ENCODE measurements at places on chromosomes 12 and 14. TPM values are rescaled to one million over a fixed set of nuclear protein-coding genes. Genes with fewer than 3 reads are reported as not detected.

- H3K27me3 ChIP-seq: no peaks in the 10 kb centered on the region
- H3K4me1 ChIP-seq: no peaks in the 10 kb centered on the region
- no peak overlapping the region for H3K4me3 ChIP-seq
- no peak overlapping the region for H3K27ac ChIP-seq
These were observed 132.9 kb downstream of the CEP83 start for GRCh38 chr12:94326727-94327126.

Gene ADCK1
- total RNA-seq: 8.0 TPM

Gene KRT80
- total RNA-seq: 12.3 TPM

DNA sequence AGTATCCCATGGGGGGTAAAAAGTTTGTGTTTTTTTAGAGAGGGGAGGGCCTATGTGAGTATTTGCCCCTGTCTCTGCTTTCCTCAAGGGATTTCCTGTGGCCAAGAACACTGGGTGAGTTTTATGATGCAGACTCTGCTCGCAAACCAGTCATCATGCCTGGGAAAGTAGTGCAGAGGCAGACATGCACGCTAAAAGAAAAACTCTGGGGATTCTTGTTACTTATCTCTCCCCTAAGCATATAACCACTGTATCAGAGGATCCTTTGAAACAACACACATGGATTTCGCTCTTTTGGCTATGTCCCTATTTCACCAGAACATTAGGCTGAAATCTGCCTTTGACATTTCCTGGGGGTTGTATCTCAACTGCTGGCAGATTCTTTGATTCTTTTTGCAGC is 1845.8 kb upstream of the SEL1L start:
- H3K4me3 ChIP-seq: no peak overlapping the region
- DNase-seq: no peak
- H3K27me3 ChIP-seq: no peaks in the 10 kb centered on the region
- H3K27ac ChIP-seq: no peak overlapping the region
- no peaks in the 10 kb centered on the region for H3K4me1 ChIP-seq
- no peaks in the 10 kb centered on the region for H3K36me3 ChIP-seq

DNA sequence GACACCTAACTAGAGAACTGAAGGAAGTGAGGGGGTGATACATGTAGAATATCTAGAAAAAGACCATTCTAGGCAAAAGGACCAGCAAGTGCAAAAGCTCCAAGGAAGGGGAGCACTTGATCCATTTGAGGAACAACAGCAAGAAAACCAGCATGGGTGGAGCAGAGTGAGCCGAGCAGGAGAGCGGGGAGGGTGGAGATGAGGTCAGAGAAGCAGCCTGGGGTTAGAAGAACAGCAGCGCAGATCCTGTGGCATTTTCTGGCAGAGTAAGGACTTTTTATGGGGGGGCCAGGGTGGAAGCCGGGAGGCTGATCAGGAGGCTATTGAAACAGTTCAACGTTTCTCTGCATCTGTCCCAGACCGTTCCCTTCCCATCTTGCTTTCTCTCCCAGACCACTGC is 24.5 kb upstream of the TMCC3 start:
- H3K27ac ChIP-seq: no peak overlapping the region
- H3K4me1 ChIP-seq: peaks cover 8% of the 10 kb centered on the region
- no peak for DNase-seq
- no peaks in the 10 kb centered on the region for H3K27me3 ChIP-seq
- no peak overlapping the region for H3K4me3 ChIP-seq

- H3K4me1 ChIP-seq: peaks cover 3% of the 10 kb centered on the region
- H3K36me3 ChIP-seq: peaks cover 3% of the 10 kb centered on the region
- DNase-seq: no peak
- no peak overlapping the region for H3K4me3 ChIP-seq
These were observed 79.8 kb downstream of the CCDC88C start for GRCh38 chr14:91337699-91338335.

DNA sequence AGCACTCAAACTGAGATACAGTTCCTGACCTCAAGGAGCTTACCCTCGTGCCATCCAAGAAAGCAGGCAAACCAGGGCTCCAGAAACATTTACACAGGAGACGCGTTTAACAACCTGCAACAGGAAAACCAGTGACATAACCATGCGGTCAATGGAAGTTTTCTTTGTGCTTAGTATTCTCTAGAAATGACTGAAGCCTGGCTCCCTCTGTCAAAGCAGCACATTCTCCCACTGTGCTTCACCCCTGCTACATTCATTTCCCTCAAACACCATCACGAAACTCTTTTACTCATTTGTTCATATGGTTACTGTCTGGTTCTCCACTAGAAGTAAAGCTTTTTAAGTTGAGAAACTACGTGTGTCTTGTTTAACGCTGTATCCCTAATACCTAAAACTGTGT is 161.3 kb upstream of the CCND2 start:
- no peak for DNase-seq
- H3K27ac ChIP-seq: no peak overlapping the region
- H3K4me3 ChIP-seq: no peak overlapping the region
- H3K36me3 ChIP-seq: no peaks in the 10 kb centered on the region
- no peaks in the 10 kb centered on the region for H3K4me1 ChIP-seq

GRCh38 chr12:110726028-110726427 is 16.7 kb downstream of the PPP1CC start:
- peaks cover 59% of the 10 kb centered on the region for H3K36me3 ChIP-seq
- no peaks in the 10 kb centered on the region for H3K4me1 ChIP-seq
- DNase-seq: no peak
- no peaks in the 10 kb centered on the region for H3K27me3 ChIP-seq

Gene RPL10L
- not detected for total RNA-seq

Gene CMA1
- total RNA-seq: 2.1 TPM

DNA sequence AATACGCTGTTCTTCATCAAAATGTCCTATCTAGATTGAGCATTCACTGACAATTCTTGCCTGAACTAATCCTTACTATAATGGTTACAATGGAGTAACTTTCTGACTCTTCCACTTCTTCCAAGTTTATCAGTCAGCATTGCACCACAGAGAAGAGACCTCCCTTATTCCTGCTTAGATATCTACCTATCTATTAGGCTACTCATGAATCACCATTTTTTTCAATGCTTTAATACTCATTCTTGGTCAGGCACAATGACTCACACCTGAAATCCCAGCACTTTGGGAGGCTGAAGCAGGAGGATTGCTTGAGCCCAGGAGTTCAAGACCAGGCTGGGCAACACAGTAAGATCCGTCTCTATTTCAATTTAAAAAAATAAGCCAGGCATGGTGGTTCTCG is 39.3 kb downstream of the RPS6KA5 start:
- H3K36me3 ChIP-seq: no peaks in the 10 kb centered on the region
- H3K27ac ChIP-seq: no peak overlapping the region
- no peak for DNase-seq
- peaks cover 4% of the 10 kb centered on the region for H3K4me1 ChIP-seq

GRCh38 chr14:33702293-33702692 is 248.6 kb downstream of the EGLN3 start:
- H3K4me3 ChIP-seq: no peak overlapping the region
- no peak overlapping the region for H3K27ac ChIP-seq
- no peaks in the 10 kb centered on the region for H3K4me1 ChIP-seq
- no peaks in the 10 kb centered on the region for H3K27me3 ChIP-seq
- H3K36me3 ChIP-seq: no peaks in the 10 kb centered on the region
- DNase-seq: no peak

GRCh38 chr14:96639550-96639949 is 137.4 kb downstream of the PAPOLA start:
- no peak for DNase-seq
- H3K4me1 ChIP-seq: no peaks in the 10 kb centered on the region
- no peaks in the 10 kb centered on the region for H3K27me3 ChIP-seq
- no peaks in the 10 kb centered on the region for H3K36me3 ChIP-seq
- no peak overlapping the region for H3K4me3 ChIP-seq
- no peak overlapping the region for H3K27ac ChIP-seq

Gene PRIMA1
- total RNA-seq: 1.7 TPM

GRCh38 chr12:128976120-128976738 is 123.0 kb downstream of the GLT1D1 start:
- H3K4me1 ChIP-seq: no peaks in the 10 kb centered on the region
- H3K4me3 ChIP-seq: no peak overlapping the region
- H3K36me3 ChIP-seq: no peaks in the 10 kb centered on the region
- peak; percentile 75 for DNase-seq

DNA sequence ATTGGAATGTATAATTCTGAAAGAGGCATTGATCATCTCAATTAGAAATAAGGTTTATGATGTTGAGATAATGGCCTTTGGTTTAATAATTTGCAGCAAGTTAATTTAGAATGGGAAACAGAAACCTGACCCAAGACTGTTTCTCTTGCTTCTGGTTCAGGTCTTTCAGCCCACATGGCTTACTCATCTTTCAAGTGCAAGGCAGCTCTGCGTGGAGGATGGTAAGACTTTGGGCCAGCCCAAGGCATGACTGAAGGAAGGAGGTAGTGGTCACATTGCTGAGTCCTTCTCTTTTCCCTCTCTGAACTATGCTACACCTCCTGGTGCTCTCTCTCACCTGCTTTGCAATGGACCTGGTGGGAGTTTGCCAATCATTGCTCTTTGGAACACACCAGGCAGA is 98.7 kb downstream of the CAND1 start:
- no peak for DNase-seq
- H3K4me1 ChIP-seq: no peaks in the 10 kb centered on the region
- H3K4me3 ChIP-seq: no peak overlapping the region
- H3K36me3 ChIP-seq: no peaks in the 10 kb centered on the region
- no peak overlapping the region for H3K27ac ChIP-seq

Gene GPR162
- 5.0 TPM for total RNA-seq

- no peaks in the 10 kb centered on the region for H3K36me3 ChIP-seq
- no peak overlapping the region for H3K27ac ChIP-seq
- H3K4me1 ChIP-seq: peaks cover 4% of the 10 kb centered on the region
- H3K27me3 ChIP-seq: peaks cover 35% of the 10 kb centered on the region
These were observed 10.7 kb downstream of the STAC3 start for GRCh38 chr12:57240066-57240921.

GRCh38 chr14:56159066-56159465 is 40.9 kb downstream of the PELI2 start:
- peaks cover 6% of the 10 kb centered on the region for H3K4me1 ChIP-seq
- no peaks in the 10 kb centered on the region for H3K27me3 ChIP-seq
- no peak for DNase-seq
- H3K4me3 ChIP-seq: no peak overlapping the region

DNA sequence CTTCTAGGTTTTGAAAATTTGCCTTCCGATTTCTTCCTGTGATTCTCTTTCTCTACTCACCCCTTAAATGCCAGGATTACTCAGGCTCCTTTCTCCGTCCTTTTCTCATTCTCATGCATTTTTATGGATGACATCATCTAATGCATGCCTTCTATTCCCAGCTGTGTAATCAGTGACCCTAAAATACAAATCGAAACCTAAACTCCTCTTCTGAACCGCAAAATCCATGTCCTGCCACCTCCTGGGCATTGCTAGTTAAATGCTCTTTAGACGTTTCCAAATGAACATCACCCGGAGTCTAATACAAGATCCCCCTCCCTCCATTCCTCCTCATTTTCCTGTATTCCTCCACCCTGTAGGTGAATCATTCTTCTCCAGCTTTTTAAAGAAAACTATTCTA is 1703.1 kb upstream of the FLRT2 start:
- no peaks in the 10 kb centered on the region for H3K27me3 ChIP-seq
- DNase-seq: no peak
- no peak overlapping the region for H3K4me3 ChIP-seq
- H3K4me1 ChIP-seq: no peaks in the 10 kb centered on the region
- H3K36me3 ChIP-seq: no peaks in the 10 kb centered on the region

Gene RNASE9
- not detected for total RNA-seq

DNA sequence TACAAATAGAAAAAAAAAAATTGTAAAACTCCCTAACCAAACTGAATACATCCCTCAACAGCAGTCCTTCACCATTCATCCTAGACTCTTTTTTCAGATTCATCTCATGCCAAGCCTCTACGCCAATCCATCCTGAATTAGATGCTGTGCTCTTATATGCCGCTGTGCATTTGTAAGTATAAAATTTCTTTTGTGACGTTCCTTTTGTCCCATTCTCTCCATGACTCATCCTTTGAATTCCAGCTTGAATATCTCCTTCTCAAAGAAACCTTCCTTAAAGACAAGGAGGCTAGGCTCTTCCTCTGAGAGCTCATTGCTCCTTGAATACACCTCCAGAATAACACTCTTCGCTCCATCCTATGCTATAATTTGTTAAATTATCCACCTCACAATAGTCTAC is 359.2 kb downstream of the RMST start:
- H3K27me3 ChIP-seq: no peaks in the 10 kb centered on the region
- H3K4me3 ChIP-seq: no peak overlapping the region
- H3K36me3 ChIP-seq: no peaks in the 10 kb centered on the region
- H3K27ac ChIP-seq: no peak overlapping the region
- H3K4me1 ChIP-seq: no peaks in the 10 kb centered on the region

GRCh38 chr12:71208053-71208685 is 50.4 kb upstream of the TSPAN8 start:
- no peaks in the 10 kb centered on the region for H3K27me3 ChIP-seq

GRCh38 chr12:19783547-19784444 is 344.5 kb downstream of the AEBP2 start:
- H3K36me3 ChIP-seq: no peaks in the 10 kb centered on the region
- H3K27me3 ChIP-seq: no peaks in the 10 kb centered on the region
- peak; percentile 13 for DNase-seq
- H3K4me3 ChIP-seq: peak overlapping the region; percentile 36
- H3K4me1 ChIP-seq: no peaks in the 10 kb centered on the region

DNA sequence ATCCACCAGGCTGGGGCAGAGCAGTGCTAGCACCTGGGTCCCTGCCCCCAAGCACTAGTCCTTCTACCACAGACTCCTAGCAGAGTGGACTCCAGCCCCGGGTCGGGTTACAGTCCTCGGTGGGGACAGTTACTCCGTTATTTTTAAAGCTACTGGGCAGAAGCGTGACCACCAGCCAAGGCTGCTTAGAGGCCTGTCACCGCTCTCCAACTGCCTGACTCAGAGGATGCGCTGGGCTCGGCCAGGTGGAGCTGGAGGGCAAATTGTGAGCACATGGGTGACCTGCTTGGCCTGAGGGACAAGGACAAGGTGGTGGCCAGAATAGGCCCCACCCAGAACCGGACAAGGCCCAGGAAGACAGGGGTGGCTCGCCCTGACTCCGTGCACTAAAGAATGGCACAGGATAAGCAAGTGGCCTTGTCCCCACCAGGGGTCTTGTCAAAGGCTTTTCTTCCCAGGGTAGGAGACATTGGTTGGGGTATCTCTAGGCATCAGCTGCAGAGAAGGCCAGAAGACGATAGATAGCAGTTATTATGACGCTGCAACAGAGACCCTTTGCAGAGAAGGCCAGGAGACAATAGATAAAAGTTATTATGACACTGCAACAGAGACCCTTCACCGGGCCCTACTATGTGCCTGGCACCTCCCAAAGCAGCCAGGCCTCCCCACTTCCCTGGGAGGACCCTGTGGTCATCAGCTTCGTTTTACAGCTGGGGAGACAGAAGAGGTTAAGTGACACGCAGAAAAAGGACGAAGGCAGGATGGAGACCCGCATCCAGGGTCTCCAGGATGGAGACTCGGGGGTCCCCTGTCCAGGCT is 1.6 kb downstream of the ABCB9 start:
- H3K36me3 ChIP-seq: no peaks in the 10 kb centered on the region
- DNase-seq: no peak
- no peak overlapping the region for H3K4me3 ChIP-seq
- H3K27me3 ChIP-seq: no peaks in the 10 kb centered on the region
- peaks cover 24% of the 10 kb centered on the region for H3K4me1 ChIP-seq
- H3K27ac ChIP-seq: no peak overlapping the region

- H3K27ac ChIP-seq: no peak overlapping the region
- no peak for DNase-seq
- H3K27me3 ChIP-seq: no peaks in the 10 kb centered on the region
- H3K4me1 ChIP-seq: no peaks in the 10 kb centered on the region
- H3K36me3 ChIP-seq: no peaks in the 10 kb centered on the region
These were observed 69.9 kb downstream of the MYRFL start for GRCh38 chr12:69894800-69895383.
